ENCODE measurements at places on chromosomes 1 and 21. TPM values are rescaled to one million over a fixed set of nuclear protein-coding genes. Genes with fewer than 3 reads are reported as not detected.

Gene LCE3D
- total RNA-seq: not detected

GRCh38 chr1:29519788-29520110 lies 283.4 kb downstream of the PTPRU start:
- H3K27me3 ChIP-seq: peaks cover 11% of the 10 kb centered on the region
- DNase-seq: peak; percentile 61
- H3K4me3 ChIP-seq: no peak overlapping the region
- peak overlapping the region; percentile 18 for H3K27ac ChIP-seq

DNA sequence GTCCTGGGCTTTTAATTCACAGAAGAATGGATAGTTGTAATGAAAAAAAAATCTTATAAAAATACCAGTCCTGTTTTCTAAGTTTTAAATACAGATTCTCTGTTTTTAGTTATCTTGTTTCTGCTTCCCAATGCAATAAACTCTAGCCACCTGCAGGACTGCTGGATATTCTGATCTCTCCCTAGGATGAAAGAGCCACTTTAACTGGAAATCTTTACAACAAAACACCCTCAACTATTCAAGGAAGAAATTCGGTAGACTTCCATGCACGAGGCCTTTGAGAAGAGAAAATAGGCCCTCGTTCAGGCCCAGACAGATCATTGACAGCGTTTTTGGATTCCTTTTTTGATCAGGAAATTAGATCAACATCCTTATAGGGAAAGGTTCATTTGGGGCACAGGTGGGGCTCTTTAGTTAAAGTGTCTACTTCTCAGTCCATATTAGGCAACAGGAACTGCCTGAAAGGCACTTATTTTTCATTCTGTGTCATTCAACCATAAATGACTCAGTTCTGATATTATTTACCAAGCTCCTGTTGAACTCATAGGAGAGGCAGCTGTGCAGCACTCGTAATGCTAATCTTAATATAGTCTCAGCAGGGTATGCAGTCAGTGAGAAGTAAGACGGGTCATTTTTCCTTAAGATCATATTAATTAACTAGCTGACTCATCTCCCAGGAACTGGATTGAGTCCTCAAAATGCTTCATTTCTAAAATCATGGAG lies 71.1 kb upstream of the ERRFI1 start:
- H3K4me3 ChIP-seq: no peak overlapping the region
- H3K27ac ChIP-seq: peak overlapping the region; percentile 25
- DNase-seq: no peak
- H3K36me3 ChIP-seq: no peaks in the 10 kb centered on the region
- H3K4me1 ChIP-seq: peaks cover 10% of the 10 kb centered on the region
- no peaks in the 10 kb centered on the region for H3K27me3 ChIP-seq

- no peak for DNase-seq
- H3K36me3 ChIP-seq: no peaks in the 10 kb centered on the region
- H3K4me3 ChIP-seq: no peak overlapping the region
- no peaks in the 10 kb centered on the region for H3K4me1 ChIP-seq
- no peak overlapping the region for H3K27ac ChIP-seq
These were observed 16.6 kb upstream of the EDEM3 start for GRCh38 chr1:184771190-184771691.

Gene OR2L3
- not detected for total RNA-seq

DNA sequence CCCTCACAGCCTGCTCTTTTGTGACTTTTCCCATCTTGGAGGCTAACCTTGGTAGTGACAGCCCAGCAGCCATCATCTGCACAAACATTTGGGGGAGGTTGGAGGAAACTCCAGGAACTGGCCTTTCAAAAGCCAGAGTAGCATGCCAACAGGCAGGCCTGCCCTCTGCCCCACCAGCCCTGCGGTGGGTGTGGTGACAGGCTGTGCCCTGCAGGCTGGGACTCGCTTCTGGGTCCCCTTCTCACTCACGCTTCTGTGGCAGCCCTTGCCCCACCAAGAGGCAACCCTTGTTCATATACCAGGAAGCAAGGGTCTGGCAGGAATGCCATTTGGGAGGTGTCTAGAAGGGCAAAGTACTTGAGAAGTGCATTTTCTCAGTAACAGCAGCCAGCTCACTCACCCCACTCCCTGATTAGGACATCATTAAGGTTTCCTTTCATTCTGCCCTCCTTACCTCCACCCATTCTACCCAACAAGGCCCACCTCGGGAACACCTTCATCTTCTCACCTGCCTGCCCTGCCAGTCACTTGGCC lies 20.8 kb upstream of the FAM3B start:
- H3K27ac ChIP-seq: no peak overlapping the region
- H3K4me1 ChIP-seq: no peaks in the 10 kb centered on the region
- H3K36me3 ChIP-seq: no peaks in the 10 kb centered on the region
- DNase-seq: no peak
- H3K4me3 ChIP-seq: no peak overlapping the region
- H3K27me3 ChIP-seq: peaks cover 11% of the 10 kb centered on the region

DNA sequence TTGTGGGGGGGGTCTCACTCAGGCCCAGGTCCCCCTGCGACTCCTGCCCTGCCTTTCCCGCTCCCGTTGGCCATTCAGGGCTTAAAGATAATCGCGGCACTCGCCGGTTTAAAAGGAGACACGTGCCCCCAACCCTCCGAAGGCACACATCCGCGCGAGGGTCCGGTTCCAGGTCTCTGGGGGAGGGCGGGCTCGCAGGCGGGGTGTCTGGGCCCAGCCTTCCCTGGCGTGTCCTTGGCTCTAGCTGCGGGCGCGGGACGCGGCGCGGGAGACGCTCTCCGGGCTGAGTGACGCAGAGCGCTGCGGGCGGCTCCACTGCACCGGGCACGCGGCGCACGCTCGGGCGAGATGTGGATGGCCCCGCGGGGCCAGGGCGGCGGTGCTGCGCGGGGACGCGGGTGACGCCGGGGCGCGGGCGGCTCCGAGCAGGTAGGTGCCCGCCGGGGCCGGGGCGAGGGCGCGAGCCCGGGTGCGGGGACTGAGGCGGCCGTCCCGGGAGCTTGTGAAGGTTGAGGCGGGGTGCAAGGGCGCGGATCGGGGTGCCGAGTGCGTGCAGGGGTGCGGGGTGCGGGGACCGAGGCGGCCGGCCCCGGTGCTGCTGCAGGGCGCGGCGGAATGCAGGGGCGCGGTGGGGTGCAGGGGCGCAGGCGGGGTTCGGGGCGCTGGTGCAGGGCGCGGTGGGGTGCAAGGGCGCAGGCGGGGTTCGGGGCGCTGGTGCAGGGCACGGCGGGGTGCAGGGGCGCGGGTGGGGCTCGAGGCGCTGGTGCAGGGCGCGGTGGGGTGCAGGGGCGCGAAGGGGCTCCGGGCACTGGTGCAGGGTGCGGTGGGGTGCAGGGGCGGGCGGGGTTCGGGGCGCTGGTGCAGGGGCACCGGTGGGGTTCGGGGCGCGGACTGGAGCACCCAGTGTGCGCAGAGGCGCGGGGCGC lies 3.3 kb upstream of the TRPM2 start:
- no peaks in the 10 kb centered on the region for H3K36me3 ChIP-seq
- H3K4me3 ChIP-seq: no peak overlapping the region
- no peak for DNase-seq
- peaks cover 29% of the 10 kb centered on the region for H3K4me1 ChIP-seq
- H3K27ac ChIP-seq: no peak overlapping the region
